ENCODE measurements at places on chromosomes 6 and 20.
A peak's percentile ranks its signal among the peaks of the same experiment; 100 is the strongest.

DNA sequence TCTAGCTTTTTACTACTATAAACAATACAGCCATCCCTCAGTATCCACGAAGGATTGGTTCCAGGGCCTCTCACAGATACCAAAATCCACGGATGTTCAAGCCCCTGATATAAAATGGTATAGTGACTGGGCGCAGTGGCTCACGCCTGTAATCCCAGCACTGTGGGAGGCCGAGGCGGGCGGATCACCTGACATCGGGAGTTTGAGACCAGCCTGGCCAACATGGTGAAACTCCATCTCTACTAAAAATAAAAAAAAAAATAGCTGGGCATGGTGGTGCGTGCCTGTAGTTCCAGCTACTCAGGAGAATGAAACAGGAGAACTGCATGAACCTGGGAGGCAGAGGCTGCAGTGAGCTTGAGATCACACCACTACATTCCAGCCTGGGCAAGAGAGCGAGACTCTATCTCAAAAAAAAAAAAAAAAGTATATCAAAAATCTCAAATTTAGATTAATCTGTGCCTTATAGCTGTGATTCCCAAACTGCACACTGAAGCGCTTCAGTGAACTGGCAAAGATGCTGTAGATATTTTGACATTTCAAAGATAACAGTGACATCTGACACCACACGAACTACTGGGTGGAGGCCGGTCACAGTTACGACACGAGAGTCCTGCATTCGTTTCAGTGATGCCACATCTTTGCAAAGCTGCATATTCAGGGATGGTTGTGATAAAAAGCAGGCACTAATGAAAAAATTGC lies 38.3 kb downstream of the MRS2 start:
- ATAC-seq: no peak

- ATAC-seq: no peak
These were observed 57.6 kb downstream of the TRERF1 start for GRCh38 chr6:42394151-42394550.

- peak; percentile 84 for ATAC-seq
These were observed at the start of gene CTSZ for GRCh38 chr20:59006864-59007664. CTSZ (minus strand) TSS chr20:59007254; CDS start chr20:59007128, 126 bp downstream.

- ATAC-seq: no peak
These were observed 689 bp upstream of the KCNB1 start for GRCh38 chr20:49483018-49483695.

GRCh38 chr6:45398075-45398813 lies 20.5 kb upstream of the SUPT3H start:
- ATAC-seq: no peak

- ATAC-seq: no peak
These were observed 16.8 kb upstream of the IP6K3 start for GRCh38 chr6:33763483-33763882.

DNA sequence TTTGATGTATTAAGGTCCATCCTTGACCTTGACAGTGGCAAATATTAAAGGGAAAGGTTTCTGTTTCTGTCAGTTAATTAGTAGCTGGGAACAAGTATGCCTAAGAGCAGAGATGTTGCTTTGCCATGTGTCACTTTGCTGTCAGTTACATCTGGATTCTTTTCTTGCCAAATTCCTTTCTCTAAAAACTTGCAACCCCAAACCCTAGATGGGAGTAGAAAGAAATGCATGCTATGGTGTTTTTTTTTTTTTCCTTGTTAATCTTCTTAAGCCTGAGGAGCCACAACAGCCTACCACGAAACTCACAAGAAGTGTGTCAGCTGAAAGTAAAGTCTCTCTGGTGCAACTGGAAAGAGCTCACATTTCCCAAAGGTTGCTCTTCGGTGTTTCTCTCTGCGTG lies 18.0 kb upstream of the CLDN20 start:
- no peak for ATAC-seq

- peak; percentile 55 for ATAC-seq
These were observed 89.6 kb upstream of the NHSL1 start for GRCh38 chr6:138588805-138589434.

GRCh38 chr6:150765067-150765764 lies 100.3 kb upstream of the MTHFD1L start:
- ATAC-seq: no peak

DNA sequence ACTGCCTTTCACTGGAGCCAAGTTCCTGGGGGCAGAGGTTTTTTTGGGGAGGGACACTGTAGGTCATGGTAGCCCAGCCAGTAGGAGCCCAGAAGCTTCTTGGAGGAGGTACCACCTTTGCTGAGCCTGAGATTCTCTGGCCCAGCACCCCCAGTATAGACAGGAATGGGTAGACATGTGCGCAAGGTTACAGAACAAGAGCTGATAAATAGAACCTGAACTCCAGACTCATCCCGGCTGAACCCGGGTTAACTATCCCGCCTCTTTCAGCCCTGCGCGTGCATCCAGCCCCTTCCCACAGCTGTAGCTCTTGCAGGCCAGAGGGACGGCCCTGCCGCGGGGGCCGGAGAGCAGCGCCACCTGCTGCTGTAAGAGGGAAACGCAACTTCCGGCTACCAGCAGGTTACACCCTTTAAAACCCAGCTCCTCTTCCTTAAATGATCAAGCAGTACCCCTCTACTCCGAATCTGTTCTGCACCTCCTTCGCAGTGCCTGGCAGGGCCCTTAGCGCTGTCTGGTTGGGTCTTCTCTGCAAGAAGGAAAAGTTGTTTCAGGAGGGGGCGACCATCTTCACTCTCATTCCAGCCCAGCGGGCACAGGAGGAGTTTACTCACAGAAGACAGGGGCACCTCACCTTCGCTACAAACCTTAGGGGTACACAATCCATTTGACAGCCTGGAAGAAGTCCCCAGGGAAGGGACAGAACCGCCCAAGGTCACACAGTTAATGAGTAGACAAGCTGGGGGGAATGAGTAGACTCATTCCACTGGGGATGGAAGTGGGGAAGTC lies 7.5 kb downstream of the SRXN1 start:
- peak; percentile 73 for ATAC-seq

- no peak for ATAC-seq
These were observed 6.6 kb downstream of the FOXS1 start for GRCh38 chr20:31838646-31839292.

DNA sequence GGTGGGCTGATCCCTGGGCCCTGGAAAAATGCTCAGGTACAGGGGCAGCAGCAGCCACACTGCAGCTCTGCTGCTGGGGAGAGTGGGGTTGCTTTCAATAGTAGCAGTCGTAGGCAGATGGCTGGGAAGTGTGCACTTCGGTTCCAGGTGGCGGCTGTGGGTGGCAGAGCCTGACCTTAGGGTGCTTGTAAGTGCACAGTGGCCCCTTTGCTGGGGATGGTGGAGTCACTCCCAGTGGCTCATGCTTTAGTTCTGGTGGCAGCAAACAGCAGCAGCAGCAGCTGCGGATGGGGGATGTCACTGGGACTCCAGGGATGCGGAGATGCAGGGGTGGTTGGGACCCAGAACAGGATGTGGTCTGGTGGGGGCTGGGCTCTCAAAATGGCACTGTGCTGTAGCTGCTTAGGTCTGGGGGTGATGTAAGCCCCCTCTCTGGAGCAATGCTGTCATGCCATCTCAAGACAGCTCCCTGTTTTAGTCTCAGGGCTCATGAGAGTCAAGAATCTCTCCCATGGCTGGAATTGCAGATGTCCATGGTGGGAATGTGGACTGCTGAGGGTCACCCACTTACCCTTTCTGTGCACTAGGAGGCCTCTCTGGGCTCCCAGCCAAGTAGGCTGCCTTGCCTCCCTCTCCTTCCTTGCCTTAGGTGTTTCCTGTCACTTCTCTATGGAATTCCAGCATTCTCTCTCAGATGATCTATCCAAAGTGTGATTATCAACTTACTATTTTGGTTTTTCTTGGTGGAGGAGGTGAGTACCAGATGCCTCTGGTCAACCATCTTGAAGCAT lies 146.7 kb upstream of the SLC22A23 start:
- ATAC-seq: no peak

DNA sequence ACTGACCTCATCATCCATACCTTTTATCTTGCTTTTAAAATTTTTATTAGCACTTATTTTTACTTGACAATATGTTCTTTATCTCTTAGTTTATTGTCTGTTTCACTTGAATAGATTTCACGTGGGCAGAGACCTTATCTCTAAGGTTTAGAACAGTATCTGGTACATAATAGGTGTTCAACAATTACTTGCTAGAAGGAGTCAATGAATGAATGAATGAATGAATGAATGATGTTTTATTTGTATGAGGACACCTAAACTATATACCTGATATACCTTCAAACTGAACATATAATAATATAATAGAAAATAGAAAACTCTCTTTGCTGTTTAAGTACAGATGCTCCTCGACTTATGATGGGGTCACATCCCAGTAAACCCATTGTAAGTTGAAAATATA lies 412.6 kb downstream of the CDKAL1 start:
- ATAC-seq: no peak

GRCh38 chr6:92201618-92202017 lies 1217.7 kb downstream of the EPHA7 start:
- ATAC-seq: no peak

DNA sequence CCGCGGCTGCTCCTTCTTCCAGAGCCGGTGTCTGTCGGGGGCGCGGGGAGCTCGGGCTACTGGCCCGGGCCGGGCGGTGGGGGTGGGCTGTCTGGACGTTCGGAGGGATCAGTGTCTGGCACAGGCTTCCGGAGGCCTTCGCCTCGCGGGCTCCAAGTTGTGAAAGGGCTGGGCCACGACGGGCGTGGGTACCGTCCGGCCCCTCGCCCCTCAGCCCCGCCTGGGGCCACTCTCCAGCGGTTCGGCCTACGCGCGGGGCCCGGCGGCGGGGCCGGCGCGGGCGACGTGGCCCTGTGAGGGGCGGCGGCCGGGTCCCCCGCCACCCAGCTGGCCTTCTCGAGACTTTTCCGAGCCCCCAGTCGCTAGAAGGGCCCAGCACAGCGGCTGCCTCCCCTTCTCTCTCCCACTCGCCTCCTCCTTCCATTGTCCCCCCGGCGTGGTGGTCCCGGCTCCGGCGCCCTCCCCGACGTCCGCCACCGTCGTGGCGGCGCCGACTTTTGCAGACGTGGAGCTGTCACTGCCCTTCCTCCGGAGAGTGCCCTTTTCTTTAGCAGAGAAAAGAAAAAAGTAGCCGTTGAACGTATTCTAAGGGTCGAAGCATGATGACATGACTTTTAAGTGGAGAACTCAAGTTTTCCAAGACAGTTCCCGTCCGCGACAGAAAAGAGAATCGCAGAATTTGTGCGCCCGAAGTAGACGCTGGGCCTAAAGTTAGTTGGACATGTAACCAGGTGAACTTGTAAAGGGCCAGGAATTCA lies 571 bp downstream of the ITCH start:
- peak; percentile 73 for ATAC-seq

GRCh38 chr6:33787954-33788693 lies 806 bp downstream of the LEMD2 start:
- ATAC-seq: peak; percentile 75

- ATAC-seq: no peak
These were observed 223.4 kb upstream of the FOXQ1 start for GRCh38 chr6:1088492-1089001.

GRCh38 chr6:162849269-162849668 lies 121.5 kb downstream of the PACRG start:
- no peak for ATAC-seq

DNA sequence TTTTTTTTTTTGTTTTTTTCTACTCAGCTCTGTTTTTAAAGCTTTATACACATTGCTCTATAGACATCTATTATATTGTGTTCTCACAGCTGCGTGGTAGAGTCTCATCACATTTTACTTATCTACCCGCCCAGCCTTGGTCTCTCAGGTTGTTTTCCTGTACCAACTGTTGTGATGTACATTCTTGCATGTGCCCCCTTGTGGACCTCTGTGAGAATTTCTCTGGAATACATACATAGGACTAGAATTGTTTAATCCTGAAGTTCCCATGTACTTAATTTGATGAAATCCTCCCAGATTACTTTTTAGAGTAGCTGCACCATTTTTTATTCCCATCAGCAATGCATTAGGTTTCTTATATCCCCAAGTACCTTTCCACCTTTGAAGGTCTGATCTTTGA lies 40.4 kb upstream of the TINAG start:
- no peak for ATAC-seq

GRCh38 chr6:68572975-68573374 lies 62.1 kb upstream of the ADGRB3 start:
- no peak for ATAC-seq

DNA sequence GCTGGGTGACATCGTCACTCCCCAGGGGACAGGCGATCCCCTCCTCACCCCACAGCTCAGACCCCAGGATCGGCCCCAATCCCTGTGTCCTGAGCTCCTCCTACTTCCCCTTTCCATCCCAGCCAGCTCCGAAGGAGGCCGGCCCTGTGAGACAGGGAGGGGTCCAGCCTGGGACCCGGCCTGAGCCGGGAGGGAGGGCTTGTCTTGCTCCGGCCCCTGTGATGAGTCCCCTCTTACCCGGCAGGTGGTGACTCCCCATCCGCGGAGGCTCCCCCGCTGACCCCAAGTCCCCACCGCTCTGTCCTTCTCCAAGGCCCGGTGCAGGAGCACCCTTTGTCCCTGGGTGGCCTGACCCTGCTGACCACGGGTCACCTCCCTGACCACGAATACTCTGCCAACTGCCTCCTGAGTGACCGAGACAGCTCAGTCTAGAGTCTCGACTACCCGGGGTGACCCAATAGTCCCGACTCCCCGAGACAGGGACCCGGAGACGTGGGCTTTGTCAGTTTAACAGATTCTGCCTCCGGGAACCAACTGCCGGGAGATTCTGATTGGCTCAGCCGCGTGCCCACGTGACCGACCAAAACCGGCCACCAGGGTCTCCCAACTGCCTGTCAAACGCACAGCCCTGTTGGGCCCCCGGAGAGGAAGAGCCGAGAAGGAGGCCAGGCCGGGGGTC lies 187.4 kb upstream of the PROKR2 start:
- peak; percentile 77 for ATAC-seq

DNA sequence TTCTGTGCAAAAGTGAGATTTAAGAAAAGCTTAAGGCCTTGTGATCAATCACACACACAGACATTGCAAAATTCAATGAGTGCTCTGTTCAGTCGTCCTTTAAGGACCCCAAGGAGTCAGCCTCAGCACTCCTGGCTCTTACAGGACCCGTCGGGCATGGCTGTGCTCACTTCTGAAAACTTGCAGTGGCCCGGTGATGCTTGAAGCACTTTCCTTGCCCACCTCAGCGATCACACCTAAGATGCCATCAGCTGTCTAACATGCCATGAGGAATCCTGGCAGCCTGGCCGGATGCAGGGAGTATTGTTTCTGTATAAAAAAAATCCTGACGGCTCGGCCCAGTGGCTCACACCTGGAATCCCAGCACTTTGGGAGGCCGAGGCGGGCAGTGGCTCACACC lies 101.4 kb upstream of the LAMP5 start:
- ATAC-seq: no peak

- no peak for ATAC-seq
These were observed 145.2 kb downstream of the DTNBP1 start for GRCh38 chr6:15517600-15517999.

- ATAC-seq: no peak
These were observed 232.4 kb downstream of the DOK5 start for GRCh38 chr20:54707801-54708200.

DNA sequence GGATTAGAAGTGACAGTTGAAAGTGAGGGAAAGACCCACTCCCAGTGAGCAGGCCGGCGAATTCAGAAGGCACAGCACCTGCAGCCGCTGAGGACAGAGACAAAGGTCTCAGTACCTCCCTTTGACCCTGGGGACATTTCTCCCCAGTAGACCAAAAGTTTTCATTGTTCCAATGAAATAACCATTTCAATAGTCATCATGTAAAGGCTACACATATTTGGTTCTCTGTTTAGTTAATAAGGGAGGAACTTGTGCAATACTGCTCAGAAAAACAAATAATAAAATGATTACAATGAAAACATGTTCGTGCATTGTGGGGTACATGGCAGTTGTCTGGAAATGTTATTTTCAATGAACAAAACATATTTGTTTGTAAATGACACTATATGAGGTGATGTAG lies 52.5 kb downstream of the EDN1 start:
- ATAC-seq: no peak

GRCh38 chr6:1795910-1796309 lies 186.2 kb downstream of the FOXC1 start:
- ATAC-seq: no peak

Measured in gastroesophageal sphincter (tissue), 4 donors.